ENCODE measurements at places on chromosomes 2 and 18. TPM values are rescaled to one million over a fixed set of nuclear protein-coding genes. Genes with fewer than 3 reads are reported as not detected.

GRCh38 chr2:197268786-197269584 is 41.6 kb downstream of the ANKRD44 start:
- DNase-seq = no peak

- no peak for DNase-seq
These were observed 83.2 kb downstream of the GYPC start for GRCh38 chr2:126739141-126739540.

DNA sequence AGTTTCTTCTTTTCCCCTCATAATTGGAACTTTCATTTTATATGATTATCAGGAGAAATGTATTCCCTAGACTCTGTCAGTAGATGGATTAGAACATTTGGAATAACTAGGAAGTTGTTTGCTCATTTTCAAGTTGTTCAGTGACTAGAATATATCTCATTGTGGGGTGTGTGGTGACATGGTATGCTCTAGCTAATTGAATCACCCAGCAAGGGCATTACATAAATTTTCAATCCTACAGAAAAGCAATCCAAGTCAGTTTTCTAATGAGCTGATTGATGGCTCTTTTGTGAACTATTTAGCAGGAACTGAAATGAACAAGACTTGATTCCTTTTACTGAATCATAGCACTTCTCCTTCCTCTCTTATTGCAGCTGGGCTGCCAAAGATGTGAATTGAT is 461.4 kb downstream of the TGIF1 start:
- DNase-seq = no peak

DNA sequence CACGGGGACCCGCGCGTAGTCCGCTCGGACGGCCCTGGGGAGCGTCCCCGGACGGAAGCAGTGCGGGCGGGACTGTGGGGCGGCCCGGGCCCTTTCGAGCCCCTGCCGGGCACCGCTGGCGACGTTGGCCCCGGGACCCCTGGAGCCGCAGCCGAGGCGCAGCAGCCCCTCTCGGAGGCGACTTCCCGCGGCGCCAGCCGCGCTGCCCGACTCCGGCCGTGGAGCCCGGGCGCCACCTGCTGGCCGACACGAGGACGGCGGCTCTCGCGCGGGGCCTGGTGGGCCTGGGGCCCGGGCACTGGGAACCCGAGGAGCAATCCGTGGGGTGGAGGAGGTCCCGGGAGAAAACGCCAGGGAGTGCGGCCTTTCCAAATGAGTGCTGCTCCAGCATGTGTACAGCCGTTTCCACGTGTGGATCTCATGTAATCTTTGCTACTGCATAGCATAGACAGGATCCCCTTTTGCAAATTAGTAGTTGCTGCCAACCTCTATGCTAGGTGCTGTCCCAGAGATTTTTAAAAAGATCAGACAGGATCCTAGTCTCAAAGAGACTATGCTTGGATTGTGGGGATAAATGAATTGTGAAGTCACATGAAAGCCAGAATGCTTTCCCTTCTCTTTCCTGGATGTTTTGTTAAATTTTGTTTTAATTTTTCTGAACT is 4.0 kb downstream of the ID2 start:
- peak; percentile 81 for DNase-seq

GRCh38 chr2:3885629-3886628 is 182.6 kb downstream of the DCDC2C start:
- DNase-seq = no peak

DNA sequence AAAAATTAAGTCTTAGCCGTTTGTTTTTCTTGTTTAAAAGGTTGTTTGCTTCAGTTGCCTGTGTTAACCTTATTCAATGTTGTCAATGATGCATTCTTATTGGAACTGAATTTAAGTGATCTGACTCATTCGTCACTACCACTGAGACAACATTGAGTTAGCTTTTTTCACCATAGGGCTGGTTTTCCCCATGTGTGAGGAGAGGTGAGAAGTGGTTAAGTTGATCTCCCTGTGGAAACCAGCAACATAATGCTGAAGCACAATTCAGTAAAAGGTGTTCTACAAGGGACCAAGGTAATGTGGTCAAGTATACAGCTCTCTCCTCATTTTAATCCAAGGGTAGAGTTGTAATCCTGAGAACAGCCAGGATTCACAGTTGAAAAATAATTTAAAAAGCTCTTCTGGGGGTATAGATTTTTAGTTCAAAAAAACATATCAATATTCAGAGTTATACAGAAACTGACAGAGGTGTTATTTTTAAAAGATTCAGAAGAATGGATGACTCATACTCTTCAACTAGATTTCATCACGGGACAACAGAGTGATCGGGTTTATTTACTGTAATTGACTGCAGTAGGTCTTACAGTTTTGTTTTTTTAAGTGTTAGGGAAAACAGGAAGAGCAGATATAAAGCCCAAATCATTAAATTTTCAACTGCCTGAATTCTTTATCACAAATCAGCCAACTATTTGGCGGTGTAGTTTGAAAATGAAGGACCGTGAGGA is 12.6 kb downstream of the NOP58 start:
- no peak for DNase-seq

GRCh38 chr2:23588106-23588505 is 203.1 kb downstream of the KLHL29 start:
- DNase-seq = no peak

GRCh38 chr18:58911241-58911640 is 46.6 kb downstream of the ZNF532 start:
- DNase-seq = no peak

DNA sequence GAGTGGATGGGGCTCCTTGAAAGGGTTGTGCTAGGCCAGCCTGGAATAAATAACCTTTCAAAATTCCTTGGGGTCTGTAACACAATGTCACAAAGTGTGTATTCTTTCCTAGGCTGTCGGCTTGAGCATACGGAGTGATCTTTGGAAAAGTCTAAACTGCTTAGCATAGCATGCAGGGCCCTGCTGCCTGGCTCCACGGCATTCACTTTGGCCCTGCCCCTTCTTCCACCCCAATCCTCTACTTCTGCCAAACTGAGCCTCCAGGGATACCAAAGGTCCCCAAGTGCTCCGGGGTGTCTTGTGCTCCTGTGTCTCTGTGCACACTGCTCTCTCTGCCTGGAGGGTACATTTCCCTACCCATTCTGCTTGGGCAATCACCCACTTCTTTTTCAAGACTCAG is 196.1 kb downstream of the LTBP1 start:
- no peak for DNase-seq

DNA sequence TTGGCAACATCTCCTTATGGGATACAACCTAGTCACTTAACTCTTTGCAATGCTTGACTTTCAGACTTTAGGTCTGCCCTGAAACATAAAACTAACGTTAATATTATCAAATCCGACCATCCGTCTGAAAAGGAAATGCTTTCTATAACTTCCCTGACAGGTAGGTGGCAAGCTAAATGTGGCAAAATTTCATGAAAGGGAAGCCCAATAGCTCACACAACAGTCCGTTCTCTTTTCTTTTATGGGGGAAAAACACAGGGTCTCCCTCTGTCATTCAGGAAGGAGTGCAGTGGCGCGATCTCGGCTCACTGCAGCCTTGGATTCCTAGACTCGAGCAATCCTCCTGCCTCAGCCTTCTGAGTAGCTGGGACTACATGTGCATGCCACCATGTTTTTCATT is 52.9 kb downstream of the SFT2D3 start:
- no peak for DNase-seq

DNA sequence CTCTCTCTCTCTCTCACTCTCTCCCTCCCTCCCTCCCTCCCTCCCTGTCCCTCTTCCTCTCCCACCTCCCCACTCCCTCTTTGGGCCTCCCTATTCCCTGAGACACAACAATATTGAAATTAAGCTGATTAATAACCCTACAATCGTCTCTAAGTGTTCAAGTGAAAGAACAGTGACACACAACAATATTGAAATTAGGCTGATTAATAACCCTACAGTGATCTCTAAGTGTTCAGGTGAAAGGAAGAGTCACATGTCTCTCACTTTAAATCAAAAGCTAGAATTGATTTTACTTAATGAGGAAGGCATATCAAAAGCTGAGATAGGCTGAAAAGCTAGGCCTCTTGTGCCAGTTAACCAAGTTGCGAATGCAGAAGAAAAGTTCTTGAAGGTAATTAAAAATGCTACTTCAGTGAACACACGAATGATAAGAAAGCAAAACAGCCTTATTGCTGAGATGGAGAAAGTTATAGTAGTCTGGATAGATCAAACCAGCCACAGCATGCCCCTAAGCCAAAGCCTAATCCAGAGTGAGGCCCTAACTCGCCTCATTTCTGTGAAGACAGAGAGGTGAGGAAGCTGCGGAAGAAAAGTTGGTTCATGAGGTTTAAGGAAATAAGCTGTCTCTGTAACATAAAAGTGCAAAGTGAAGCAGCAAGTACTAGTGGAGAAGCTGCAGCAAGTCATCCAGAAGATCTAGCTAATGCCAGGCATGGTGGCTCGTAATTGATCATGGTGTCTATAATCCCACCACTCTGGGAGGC is 21.3 kb downstream of the MALT1 start:
- DNase-seq = no peak

GRCh38 chr2:72143441-72144273 is 4.0 kb downstream of the CYP26B1 start:
- peak; percentile 56 for DNase-seq

DNA sequence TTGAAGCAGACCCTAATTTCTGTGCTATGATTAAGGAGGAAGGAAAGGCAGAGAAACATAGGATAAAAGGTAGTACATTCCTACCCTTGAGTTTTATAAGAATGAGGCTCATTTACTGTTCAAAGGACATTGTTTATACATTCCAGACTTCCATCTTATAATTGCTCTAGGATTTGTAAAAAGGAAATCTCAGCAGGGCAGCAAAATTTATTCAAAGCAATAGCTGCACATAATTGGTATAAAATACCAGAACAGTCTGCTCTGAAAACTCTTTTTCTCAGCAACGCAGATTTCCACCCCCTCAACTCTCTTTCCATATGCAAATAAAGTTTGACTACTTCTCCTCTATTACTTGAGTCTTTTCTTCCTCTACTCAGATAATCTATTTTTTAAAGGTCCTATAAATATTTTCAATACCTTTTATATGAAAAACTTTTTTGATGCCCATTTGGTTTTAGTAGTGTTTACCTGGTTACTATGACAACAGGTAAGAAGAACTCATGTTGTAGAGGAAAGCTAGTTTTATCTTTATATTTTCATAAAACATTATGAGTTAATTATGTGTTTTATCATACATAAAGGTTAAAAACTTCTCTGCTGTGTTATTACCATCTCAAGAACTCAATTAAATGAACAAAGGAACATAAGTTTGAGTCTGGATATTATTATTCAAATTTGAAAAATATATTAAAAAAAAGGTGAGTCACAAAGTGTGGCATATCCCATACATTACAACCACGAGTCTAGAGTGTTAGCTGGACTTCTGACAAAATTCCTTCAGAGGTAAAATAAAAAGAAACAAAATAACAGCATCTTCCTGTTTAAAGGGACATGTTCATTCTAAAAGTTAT is 19.9 kb downstream of the RBMS1 start:
- no peak for DNase-seq

The CHRND gene
- total RNA-seq = 58.8 TPM

The UGT1A3 gene
- not detected for total RNA-seq

The CHST9 gene
- total RNA-seq = 0.08 TPM

The TM4SF20 gene
- total RNA-seq = not detected

The MC4R gene
- not detected for total RNA-seq

The ANO7 gene
- 0.82 TPM for total RNA-seq

The LANCL1 gene
- total RNA-seq = 38.2 TPM
